Ureter (tissue), 1 donor: ENCODE measurements at places on chromosomes 1 and 21. TPM values are rescaled to one million over a fixed set of nuclear protein-coding genes. Genes with fewer than 3 reads are reported as not detected.

Gene INKA2
- 5.7 TPM for total RNA-seq

Gene PLPPR4
- total RNA-seq, result 5.1 TPM

Gene ADAMTS1
- 145 TPM for total RNA-seq

Gene SPRR2G
- total RNA-seq, result not detected

Gene TNFRSF9
- 0.18 TPM for total RNA-seq

Gene TSACC
- 2.2 TPM for total RNA-seq

Gene NBPF19
- total RNA-seq, result 21.8 TPM

Gene PGLYRP4
- total RNA-seq, result 0.60 TPM

Gene TMEM51
- 38.8 TPM for total RNA-seq

Gene MIXL1
- total RNA-seq, result 0.52 TPM

Gene ZRANB2
- total RNA-seq, result 105 TPM

Gene NBPF10
- 4.2 TPM for total RNA-seq

Gene AIRE
- total RNA-seq, result not detected

Gene POGK
- total RNA-seq, result 70.0 TPM

Gene TRIM58
- 0.42 TPM for total RNA-seq

Gene KCNK2
- 7.2 TPM for total RNA-seq

Gene OR14K1
- not detected for total RNA-seq

Gene ARHGAP29
- 30.0 TPM for total RNA-seq

Gene MFSD2A
- total RNA-seq, result 28.5 TPM

Gene PLPP3
- 109 TPM for total RNA-seq

Gene KCNJ9
- total RNA-seq, result not detected

Gene CLDN14
- not detected for total RNA-seq

Gene PDZK1IP1
- total RNA-seq, result 1.9 TPM

Gene OR2M3
- total RNA-seq, result not detected

Gene FBXO42
- total RNA-seq, result 33.1 TPM

Gene CAPN8
- 97.2 TPM for total RNA-seq

Gene BARHL2
- total RNA-seq, result not detected

Gene CD1C
- total RNA-seq, result not detected

Gene C1QC
- total RNA-seq, result 85.3 TPM

Gene FCRL2
- 0.42 TPM for total RNA-seq

Gene KRTAP7-1
- not detected for total RNA-seq

Gene PLD5
- 0.13 TPM for total RNA-seq

Gene FCGR1A
- 2.9 TPM for total RNA-seq

Gene LRRN2
- total RNA-seq, result 2.1 TPM

Gene PM20D1
- 23.7 TPM for total RNA-seq

Gene FMO2
- total RNA-seq, result 6.7 TPM

Gene OR2T29
- not detected for total RNA-seq

Gene F13B
- total RNA-seq, result not detected
